ENCODE measurements at places on chromosomes 4 and X.

DNA sequence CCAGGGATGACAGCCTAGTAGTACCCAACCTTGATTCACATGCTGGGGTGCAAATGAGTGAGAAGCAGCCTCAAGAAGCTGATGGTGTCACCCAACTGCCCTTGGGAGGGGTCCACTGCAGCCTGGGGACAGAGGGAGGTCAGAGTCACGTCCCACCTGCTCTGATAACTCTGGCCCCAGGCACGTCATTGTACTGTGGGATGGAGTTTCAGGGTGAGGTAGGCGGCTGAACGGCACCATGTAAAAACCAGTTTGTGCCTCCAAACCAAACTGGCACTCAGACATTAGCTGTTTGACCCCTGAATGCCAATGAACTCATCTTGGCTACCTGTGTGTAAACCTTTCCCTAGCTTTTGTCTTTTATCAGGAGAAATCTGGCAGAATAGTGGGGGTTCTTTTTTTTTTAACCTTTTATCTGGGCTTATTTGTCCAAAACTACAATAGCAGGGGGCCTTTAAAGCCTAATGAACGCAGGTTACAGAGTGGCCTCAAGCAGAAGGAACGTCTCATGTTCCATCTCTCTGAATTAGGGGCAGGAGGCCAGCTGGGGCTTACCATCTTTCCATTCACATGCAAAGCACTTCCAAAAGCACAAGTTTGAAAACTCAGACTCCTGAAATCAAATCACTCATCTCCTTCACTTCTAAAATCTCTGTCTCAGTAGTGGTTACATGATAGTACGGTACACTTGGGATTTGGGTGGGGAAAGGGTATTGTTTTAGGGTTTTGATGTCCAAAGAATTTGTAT lies 89.4 kb downstream of the IRF2 start:
- no peak overlapping the region for H3K4me3 ChIP-seq
- DNase-seq: no peak
- H3K27ac ChIP-seq: peak overlapping the region; percentile 85
- no peaks in the 10 kb centered on the region for H3K36me3 ChIP-seq
- H3K4me1 ChIP-seq: peaks cover 82% of the 10 kb centered on the region
- no peaks in the 10 kb centered on the region for H3K27me3 ChIP-seq

- no peaks in the 10 kb centered on the region for H3K27me3 ChIP-seq
- no peaks in the 10 kb centered on the region for H3K36me3 ChIP-seq
- no peak for DNase-seq
- H3K4me3 ChIP-seq: no peak overlapping the region
- H3K27ac ChIP-seq: no peak overlapping the region
Observed at GRCh38 chr4:38865445-38865844, 2.2 kb upstream of the FAM114A1 start.

DNA sequence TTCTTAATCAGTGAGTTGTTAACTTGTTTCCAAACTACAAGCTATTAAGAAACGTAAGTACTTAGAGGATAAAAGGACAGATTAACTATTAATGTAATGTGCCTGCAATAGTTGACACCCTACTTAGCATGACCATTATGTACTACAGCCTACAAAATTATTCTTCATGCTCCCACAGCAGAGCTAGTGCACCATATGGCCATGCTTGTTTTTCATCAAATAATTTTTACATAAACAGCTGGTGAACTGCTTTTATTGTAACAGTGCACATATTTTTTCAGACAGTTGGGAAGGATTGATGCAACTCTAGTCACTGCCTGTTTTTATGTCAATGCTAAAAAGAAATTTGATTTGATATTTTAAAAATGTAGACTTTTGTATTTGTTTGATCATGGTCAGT lies 10.2 kb upstream of the MAGEB10 start:
- no peak overlapping the region for H3K4me3 ChIP-seq
- H3K36me3 ChIP-seq: no peaks in the 10 kb centered on the region
- DNase-seq: no peak
- no peaks in the 10 kb centered on the region for H3K4me1 ChIP-seq

GRCh38 chr4:149702414-149703293 lies 113.0 kb downstream of the IQCM start:
- no peak overlapping the region for H3K4me3 ChIP-seq
- no peaks in the 10 kb centered on the region for H3K36me3 ChIP-seq
- H3K27me3 ChIP-seq: no peaks in the 10 kb centered on the region
- H3K27ac ChIP-seq: no peak overlapping the region
- no peaks in the 10 kb centered on the region for H3K4me1 ChIP-seq

- H3K27me3 ChIP-seq: no peaks in the 10 kb centered on the region
- peak overlapping the region; percentile 86 for H3K27ac ChIP-seq
- H3K36me3 ChIP-seq: no peaks in the 10 kb centered on the region
- H3K4me3 ChIP-seq: peak overlapping the region; percentile 77
Observed at GRCh38 chrX:151397741-151398070, 700 bp downstream of the VMA21 start.

- no peaks in the 10 kb centered on the region for H3K27me3 ChIP-seq
- peak overlapping the region; percentile 75 for H3K27ac ChIP-seq
- H3K36me3 ChIP-seq: no peaks in the 10 kb centered on the region
Observed at GRCh38 chr4:150510176-150510865, 71.6 kb upstream of the MAB21L2 start.

GRCh38 chr4:112813790-112814189 lies 176.8 kb downstream of the LARP7 start:
- peaks cover 2% of the 10 kb centered on the region for H3K36me3 ChIP-seq
- H3K4me1 ChIP-seq: no peaks in the 10 kb centered on the region
- no peak overlapping the region for H3K4me3 ChIP-seq
- H3K27me3 ChIP-seq: no peaks in the 10 kb centered on the region
- H3K27ac ChIP-seq: no peak overlapping the region

DNA sequence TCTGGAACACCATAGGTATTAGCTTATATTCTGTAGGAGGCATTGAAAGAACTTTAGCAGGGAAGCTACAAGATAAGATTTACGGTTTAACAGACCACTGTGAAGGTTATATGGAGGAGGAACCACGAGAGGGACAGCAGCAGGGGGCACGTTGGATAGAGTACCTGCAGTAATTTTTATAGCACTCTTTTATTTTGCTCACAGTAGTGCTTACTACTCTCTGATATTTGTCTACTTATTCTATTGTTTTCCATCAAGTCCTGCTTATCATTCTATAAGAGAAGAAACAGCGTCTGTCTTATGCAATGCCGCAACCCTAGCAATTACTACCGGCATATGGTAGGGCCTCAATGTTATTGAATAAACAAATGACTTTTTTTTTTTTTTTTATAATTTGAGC lies 122.5 kb downstream of the PCDH7 start:
- DNase-seq: no peak
- H3K27ac ChIP-seq: no peak overlapping the region
- H3K4me3 ChIP-seq: no peak overlapping the region
- no peaks in the 10 kb centered on the region for H3K36me3 ChIP-seq
- H3K4me1 ChIP-seq: peaks cover 3% of the 10 kb centered on the region

DNA sequence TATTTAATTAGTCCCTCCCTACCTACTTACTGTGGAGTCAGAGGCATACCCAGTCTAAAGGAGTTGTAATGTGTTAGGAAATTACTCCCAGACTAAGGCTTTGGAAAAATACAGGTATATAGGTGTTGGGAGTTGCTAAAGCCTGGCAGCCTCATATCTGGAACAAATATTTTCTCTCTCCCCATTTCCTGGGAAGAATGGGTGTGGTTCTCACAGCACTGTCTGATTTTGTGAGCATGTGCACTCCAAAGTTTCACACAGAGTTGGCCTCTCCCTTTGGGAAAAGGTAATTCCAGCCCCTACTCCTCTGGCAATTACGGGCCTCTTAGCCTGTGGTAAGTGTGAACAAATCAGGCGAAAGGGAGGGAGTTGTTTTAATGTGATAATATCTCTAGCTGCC lies 187.0 kb downstream of the MID1IP1 start:
- H3K27me3 ChIP-seq: no peaks in the 10 kb centered on the region
- no peak overlapping the region for H3K4me3 ChIP-seq
- DNase-seq: no peak

DNA sequence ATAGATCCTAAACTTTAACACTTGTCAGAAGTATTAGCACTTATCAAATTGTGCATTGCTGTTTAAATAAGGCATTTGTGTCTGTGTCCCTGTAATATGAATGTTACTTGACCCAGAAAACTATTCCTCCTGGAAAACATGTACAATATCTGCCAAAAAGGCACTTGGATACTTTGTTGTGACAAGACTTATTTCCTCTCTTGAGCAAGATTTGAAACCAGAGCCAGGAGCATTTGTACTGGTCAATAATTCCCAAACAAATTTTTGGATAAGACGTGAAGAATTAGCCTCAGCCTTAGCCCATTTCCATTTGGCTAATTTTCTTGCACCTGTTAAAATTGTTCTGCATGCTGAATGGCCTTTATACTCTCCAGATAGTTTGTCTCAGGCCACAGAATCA lies 176.3 kb upstream of the GK2 start:
- no peaks in the 10 kb centered on the region for H3K27me3 ChIP-seq
- no peaks in the 10 kb centered on the region for H3K36me3 ChIP-seq

- peak overlapping the region; percentile 6 for H3K27ac ChIP-seq
- DNase-seq: no peak
- H3K4me3 ChIP-seq: no peak overlapping the region
- no peaks in the 10 kb centered on the region for H3K36me3 ChIP-seq
Observed at GRCh38 chr4:123812066-123812390, 415.4 kb downstream of the SPRY1 start.

- no peak within 1 kb of the TSS for H3K4me3 ChIP-seq
- H3K36me3 ChIP-seq: no peaks in the 10 kb centered on the region
- peaks cover 3% of the 10 kb centered on the region for H3K4me1 ChIP-seq
- DNase-seq: peak; percentile 58
- peak within 1 kb of the TSS; percentile 22 for H3K27ac ChIP-seq
Observed at GRCh38 chr4:153204247-153204671, at the start of gene TRIM2. Gene TRIM2, plus strand, starts transcription at chr4:153204443. Its CDS starts 88 bp downstream, at chr4:153204531.

- no peaks in the 10 kb centered on the region for H3K36me3 ChIP-seq
- no peak for DNase-seq
- no peak overlapping the region for H3K27ac ChIP-seq
- H3K27me3 ChIP-seq: no peaks in the 10 kb centered on the region
Observed at GRCh38 chr4:10168151-10168550, 51.6 kb upstream of the WDR1 start.

- no peak for DNase-seq
- H3K36me3 ChIP-seq: no peaks in the 10 kb centered on the region
- H3K4me3 ChIP-seq: no peak overlapping the region
- H3K4me1 ChIP-seq: no peaks in the 10 kb centered on the region
- H3K27me3 ChIP-seq: no peaks in the 10 kb centered on the region
- no peak overlapping the region for H3K27ac ChIP-seq
Observed at GRCh38 chrX:65093658-65094057, 117.4 kb upstream of the ZC4H2 start.

GRCh38 chr4:139511320-139511719 lies 44.7 kb downstream of the SETD7 start:
- DNase-seq: no peak
- H3K27ac ChIP-seq: no peak overlapping the region
- peaks cover 34% of the 10 kb centered on the region for H3K4me1 ChIP-seq

- no peak for DNase-seq
- no peaks in the 10 kb centered on the region for H3K36me3 ChIP-seq
- no peaks in the 10 kb centered on the region for H3K4me1 ChIP-seq
- no peaks in the 10 kb centered on the region for H3K27me3 ChIP-seq
Observed at GRCh38 chr4:25783126-25783525, 79.7 kb downstream of the SEL1L3 start.

DNA sequence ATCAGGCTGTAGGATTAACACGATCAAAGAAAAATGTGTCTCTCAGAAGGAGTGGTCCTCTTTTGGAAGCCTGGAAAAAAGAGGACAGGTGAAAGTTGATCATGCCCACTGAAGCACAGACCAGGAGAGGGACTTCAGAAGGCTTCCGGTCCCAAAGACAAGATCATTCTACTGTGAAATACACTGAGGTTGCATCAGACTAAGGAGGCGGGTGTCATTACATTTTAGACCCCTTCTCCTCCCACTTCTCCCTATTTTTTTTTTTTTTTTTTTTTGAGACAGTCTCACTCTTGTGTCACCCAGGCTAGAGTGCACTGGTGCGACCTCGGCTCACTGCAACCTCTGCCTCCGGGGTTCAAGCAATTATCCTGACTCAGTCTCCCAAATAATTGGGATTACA lies 67.5 kb downstream of the RBM47 start:
- H3K4me1 ChIP-seq: no peaks in the 10 kb centered on the region
- no peak overlapping the region for H3K4me3 ChIP-seq
- DNase-seq: no peak
- no peaks in the 10 kb centered on the region for H3K36me3 ChIP-seq
- peaks cover 4% of the 10 kb centered on the region for H3K27me3 ChIP-seq
- H3K27ac ChIP-seq: no peak overlapping the region

GRCh38 chr4:125091-125771 lies 930 bp downstream of the ZNF718 start:
- peaks cover 15% of the 10 kb centered on the region for H3K4me1 ChIP-seq
- peaks cover 6% of the 10 kb centered on the region for H3K36me3 ChIP-seq
- peak; percentile 43 for DNase-seq
- H3K27me3 ChIP-seq: no peaks in the 10 kb centered on the region

- no peak overlapping the region for H3K4me3 ChIP-seq
- H3K27ac ChIP-seq: no peak overlapping the region
- H3K27me3 ChIP-seq: no peaks in the 10 kb centered on the region
- no peaks in the 10 kb centered on the region for H3K4me1 ChIP-seq
- no peak for DNase-seq
- no peaks in the 10 kb centered on the region for H3K36me3 ChIP-seq
Observed at GRCh38 chr4:102217345-102217744, 127.9 kb downstream of the SLC39A8 start.

DNA sequence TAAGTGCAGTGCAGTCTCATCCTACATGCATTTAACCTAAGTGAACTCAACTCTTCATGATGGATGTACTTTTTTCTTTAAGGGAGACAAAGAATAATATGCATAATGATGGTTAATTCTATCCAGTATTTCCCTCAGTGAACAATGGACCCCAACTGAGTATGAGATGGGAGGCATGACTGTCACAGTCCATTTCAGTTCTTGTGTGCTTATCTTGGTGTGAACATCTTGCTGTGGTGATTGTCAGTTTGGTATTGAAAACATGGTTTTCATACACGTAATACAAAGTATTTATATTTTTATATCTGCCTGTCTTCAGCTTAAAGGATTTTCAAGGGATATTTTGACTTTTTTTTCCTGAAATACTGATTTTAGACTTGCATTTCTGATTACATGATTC lies 72.0 kb upstream of the NDUFC1 start:
- H3K27me3 ChIP-seq: no peaks in the 10 kb centered on the region
- DNase-seq: no peak
- no peak overlapping the region for H3K27ac ChIP-seq
- no peak overlapping the region for H3K4me3 ChIP-seq

GRCh38 chrX:107102980-107103379 lies 15.6 kb downstream of the RBM41 start:
- H3K36me3 ChIP-seq: peaks cover 30% of the 10 kb centered on the region
- no peak for DNase-seq
- no peak overlapping the region for H3K27ac ChIP-seq
- no peaks in the 10 kb centered on the region for H3K4me1 ChIP-seq
- no peak overlapping the region for H3K4me3 ChIP-seq

DNA sequence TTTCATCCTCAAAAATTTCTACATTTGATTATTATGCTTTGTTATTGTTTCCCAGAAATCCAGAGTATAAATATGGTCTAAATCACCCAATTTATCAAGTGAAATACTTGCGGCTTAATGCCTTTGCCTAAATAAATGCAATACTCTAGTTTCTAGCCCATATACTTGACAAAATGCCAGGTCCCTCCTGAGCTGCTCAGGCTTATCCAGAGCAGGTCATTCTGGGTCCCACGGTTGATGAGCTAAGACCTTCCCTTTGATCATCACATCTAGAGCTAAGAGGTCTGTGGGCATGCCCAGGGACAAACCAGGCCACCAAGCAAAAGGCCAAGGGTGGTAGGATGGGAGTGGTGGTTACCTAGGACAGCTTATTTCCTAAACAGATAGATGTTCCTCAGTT lies 180.1 kb downstream of the SMIM20 start:
- DNase-seq: no peak
- H3K27me3 ChIP-seq: no peaks in the 10 kb centered on the region
- no peak overlapping the region for H3K27ac ChIP-seq
- H3K4me3 ChIP-seq: no peak overlapping the region

Measured in heart right ventricle (tissue), 16 donors.